NCI-H460 (cell line): ENCODE measurements at places on chromosomes 7 and 10.

GRCh38 chr7:48438206-48438605 is 266.9 kb downstream of the ABCA13 start:
- DNase-seq, result no peak

DNA sequence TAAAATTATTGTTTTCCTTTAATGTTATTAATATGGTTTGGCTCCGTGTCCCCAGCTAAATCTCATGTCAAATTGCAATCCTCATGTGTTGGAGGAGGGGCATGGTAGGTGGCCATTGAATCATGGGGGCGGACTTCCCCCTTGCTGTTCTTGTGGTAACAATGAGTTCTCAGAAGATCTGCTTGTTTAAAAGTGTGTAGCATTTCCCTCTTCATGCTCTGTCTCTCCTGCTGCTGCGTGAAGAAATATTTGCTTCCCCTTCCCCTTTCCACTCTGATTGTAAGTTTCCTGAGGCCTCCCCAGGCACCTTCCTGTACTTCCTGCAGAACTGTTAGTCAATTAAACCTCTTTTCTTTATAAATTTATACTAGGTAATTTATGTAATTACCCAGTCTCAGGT is 27.5 kb downstream of the VIM start:
- DNase-seq, result no peak

DNA sequence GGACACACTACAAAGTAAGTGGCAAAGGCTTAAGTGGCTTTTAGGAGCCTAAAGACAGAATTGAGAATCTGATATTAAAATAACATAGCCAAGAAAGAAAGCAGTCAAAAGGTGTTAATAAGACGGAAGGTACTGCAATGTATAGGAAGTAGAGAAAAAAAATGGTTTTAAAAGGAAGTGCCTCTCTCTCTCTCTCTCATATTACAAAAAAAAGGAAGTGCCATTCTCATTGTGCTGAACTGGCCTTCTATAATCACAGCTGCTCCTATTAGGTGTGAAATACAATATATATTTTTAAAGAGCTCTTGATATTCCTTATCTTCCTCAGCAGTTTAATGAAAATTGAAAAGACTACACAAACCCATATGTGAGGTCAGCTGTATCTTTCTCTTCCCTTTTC is 199.4 kb upstream of the NPVF start:
- DNase-seq, result no peak

GRCh38 chr10:4329225-4329624 is 496.8 kb upstream of the AKR1E2 start:
- DNase-seq, result no peak

DNA sequence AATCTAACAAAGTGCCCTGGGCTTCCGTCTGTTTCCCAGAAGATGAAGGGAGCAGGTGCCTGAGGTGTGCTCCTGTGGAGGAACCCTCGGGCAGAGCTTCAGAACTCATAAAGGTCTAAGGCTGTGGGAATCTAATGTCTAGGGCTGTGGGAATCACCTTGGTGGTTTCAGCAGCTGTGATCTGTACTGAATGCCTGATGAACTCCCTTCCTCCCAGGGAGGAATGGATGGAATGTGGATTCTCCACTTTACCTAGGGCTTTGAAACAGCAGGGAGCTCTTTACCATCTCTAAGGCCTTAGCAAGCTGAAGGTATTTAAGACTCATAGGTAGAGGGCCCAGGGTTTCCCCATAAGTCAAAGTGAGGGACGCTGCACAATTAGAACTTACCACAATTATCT is 36.0 kb upstream of the SEMA3E start:
- no peak for DNase-seq

DNA sequence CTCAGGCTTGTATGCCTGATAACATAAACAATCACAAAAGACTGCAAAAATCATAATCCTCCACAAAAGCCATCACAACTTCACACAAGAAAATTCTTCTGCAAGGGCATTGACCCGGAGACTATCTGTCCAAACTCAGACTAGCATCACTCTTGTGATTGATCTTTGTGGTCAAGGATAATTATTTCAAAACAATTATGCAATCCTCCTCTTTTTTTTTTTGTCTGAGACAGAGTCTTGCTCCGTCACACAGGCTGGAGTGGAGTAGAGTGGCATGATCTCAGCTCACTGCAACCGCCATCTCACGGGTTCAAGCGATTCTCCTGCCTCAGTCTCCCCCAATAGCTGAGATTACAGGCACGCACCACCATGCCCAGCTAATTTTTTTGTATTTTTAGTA is 22.2 kb downstream of the CDNF start:
- DNase-seq, result no peak

DNA sequence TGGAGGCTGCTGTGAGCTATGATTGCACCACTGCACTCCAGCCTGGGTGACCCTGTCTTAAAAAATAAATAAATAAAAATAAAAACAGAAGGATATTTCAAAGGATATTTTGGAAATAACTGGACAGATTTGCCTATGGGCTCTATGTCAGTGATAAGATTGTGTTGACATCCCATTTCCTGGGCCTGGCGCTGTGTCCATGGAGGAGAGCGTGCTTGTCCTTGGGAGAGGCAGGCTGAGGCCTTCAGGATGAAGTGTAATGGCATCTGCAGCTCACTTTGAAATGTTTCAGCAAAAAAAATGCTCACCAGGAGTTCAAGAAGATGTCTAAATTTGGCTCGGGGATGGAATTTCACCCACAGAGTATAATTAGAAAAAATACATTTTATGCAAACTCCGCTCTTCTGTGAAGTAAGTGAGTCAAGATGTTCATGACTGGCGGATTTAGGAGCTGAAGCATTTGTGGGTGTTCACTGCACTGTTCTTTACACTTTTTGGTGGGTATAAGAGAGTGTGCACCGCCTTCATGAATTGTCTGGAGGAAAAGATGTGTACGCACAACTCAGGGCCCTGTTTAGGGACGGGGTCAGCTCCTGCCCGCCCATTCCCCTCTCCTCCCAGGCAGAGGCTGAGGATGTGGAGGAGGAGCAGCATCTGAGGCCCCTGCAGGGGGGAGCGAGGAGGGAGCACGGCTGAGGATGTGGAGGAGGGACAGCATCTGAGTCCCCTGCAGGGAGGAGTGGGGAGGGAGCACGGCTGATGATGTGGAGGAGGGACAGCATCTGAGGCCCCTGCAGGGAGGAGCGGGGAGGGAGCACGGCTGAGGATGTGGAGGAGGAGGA is 18.5 kb upstream of the FOXL3 start:
- DNase-seq, result no peak

- DNase-seq, result no peak
Observed at GRCh38 chr7:106381252-106381651, 96.5 kb upstream of the NAMPT start.

GRCh38 chr10:11750420-11750819 is 8.2 kb downstream of the ECHDC3 start:
- DNase-seq, result no peak

DNA sequence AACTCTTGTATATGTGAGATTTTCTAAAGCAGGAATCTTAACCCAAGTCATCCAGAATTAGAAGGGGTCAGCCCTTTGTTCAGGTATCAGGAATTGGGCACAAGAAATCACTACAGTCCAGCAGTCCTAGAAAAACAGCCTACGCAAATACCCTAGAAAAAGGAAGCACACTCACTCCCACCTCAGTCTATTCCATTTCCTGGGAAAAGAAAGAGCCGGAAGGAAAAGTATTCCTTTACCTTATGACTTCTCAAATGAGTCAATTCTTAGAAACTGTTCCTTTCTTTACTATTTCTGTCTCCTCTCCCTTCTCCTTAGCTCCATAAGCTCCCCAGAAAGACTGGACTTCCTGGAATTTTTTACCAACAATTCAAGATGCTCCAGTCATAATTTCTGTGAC is 62.7 kb downstream of the DNAJC12 start:
- no peak for DNase-seq

DNA sequence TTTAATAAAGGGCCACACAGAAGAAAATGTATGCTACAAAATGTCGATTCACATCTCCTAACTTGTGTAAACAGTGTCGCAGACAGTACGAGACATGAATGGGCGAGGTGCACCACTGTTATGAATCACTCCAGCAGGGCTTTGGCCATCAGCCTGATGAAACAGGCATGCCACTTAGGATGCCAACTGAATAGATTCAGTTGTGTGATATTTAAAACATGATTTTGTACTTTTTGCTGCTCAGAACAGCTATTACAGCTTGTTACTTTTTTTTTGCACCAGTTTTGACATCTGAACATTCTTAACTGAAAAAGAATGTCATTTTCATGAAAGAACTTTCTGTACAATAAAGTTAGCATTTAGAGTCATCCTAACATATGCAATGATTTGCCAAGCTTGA is 138.1 kb downstream of the VTI1A start:
- peak; percentile 61 for DNase-seq

- DNase-seq, result no peak
Observed at GRCh38 chr7:155985518-155986250, 173.4 kb upstream of the SHH start.

- no peak for DNase-seq
Observed at GRCh38 chr7:154973381-154973780, 29.5 kb downstream of the PAXIP1 start.

DNA sequence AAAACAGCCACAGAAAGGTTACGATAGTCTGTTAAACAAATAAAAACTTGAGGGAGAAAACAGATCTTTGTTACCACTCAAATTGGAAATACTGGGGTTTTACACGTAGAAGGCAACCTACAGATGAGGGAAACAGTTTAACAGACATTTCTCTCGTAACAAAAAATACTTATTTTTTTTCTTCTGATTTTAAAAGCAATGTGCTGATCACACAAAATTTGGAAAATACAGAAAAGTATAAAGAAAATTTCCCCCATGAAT is 211.7 kb downstream of the FAM107B start:
- DNase-seq, result no peak

- no peak for DNase-seq
Observed at GRCh38 chr10:20879136-20879535, 18.0 kb downstream of the NEBL start.

DNA sequence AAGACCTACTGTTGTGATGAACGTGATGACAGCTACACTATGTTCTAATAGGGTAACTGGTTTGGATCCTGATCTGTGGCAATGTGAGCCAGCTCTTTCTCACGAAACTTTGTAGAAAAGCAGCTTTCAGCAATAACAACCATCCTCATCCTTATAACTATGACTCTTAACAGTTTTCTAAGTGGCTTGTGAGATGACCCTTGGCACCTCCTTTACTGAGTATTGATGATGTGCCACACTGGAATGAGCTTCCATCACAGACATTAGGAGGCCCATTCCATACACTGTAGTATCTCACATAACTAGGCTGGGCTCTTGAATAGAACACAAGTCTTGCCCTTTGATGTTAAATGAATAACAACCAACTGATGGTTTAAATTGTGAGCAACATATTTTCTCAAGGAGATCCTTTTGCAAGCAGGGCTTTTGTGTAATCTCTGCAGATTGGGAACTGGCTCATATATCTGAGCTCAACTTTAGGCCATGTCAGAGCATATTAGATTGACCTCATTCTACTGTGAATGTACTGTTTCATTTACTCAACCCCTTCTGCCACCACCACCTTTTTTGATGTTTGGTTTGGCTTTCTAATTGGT is 46.4 kb downstream of the MYPN start:
- DNase-seq, result no peak

GRCh38 chr10:125264757-125265578 is 104.6 kb upstream of the CTBP2 start:
- no peak for DNase-seq

DNA sequence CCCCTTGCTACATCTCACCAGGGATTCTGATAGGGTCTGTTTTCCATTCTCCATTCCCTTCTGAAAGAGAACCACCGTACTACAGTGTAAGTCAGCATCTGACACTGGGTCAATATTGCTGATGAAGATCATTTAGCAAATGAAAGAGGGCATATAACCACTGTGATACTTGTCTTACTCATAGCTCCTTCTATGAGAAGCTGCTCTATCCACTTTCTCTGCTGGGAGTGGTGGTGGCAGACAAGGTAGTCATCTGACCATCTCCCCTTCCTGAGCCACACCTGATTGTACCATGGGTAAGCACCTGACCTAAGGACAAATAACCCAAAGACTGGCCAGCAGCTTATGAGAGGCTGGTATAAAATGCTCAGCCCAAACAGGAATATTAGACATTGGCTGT is 220.4 kb downstream of the DOCK4 start:
- DNase-seq, result no peak

GRCh38 chr7:11447106-11447505 is 384.9 kb downstream of the THSD7A start:
- DNase-seq, result no peak

DNA sequence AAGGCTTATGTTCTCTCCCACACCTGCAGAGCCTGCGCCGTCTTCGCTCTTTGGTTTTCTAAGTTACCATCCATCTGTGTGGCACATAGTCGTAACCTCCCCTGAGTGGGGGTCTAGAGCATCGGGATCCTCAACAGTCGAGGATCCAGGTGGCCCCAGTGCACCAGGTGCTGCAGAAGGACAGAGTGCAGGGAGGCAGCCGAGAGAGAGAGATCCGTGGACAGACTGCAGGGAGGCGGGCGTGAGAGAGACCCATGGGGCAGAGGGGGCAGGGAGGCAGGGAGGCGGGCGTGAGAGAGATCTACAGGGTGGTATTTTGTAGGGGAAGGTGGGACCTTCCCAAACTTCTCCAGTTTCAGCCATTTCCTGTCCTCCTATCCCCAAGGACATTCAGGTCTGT is 42.3 kb downstream of the PFKP start:
- DNase-seq, result no peak

DNA sequence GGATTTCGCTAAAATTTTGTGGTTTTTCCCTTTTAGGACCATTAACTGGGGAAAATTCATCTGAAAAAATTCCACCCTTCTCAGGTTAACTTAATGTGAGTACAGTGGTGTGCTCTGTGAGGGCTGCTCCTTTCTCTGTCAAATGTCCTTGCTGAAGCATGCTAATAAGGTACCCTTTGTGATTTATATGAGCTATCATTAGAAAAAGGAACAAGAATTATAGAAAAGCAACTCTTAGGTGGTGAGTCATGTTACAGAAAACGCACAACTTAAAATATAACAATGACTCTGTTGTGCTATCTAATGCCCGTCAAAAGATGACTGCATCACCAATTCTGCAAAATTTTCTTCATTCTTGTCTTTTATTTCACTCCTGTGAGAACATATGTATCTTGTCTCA is 162.0 kb upstream of the MAGI2 start:
- DNase-seq, result no peak

DNA sequence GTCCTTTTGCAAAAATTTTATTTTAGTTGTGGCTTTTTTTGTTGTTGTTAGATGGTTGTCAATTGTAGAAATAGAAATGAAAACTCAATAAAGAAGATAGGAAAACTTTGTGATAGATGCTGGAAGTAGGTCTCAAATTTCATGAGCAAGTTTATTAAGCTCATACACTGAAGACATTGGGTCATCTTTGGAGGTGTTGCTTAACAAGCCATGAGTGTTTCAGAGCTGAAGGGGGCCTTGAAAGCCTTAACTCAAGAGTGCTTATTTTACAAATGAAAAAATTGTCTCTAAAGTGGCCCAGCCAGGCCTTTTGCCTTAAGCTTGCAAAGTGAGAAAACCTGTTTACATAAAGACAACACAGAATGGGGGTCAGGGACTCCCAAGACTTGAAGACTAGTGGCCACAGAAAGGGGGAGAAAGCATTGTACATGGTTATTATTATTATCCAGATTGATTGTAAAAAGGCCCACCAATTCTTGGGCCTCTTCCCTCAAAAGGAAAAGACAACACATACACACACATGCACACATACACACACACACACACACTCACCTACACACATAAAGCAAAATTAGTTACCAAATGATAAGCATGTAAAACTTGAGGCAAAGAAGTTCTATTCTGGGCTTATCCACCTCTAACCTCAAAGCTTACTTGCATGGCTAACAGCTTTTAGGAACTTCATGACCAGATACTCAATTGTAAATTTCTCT is 49.7 kb upstream of the GLCCI1 start:
- no peak for DNase-seq
